ENCODE measurements at places on chromosomes 13 and 19.

DNA sequence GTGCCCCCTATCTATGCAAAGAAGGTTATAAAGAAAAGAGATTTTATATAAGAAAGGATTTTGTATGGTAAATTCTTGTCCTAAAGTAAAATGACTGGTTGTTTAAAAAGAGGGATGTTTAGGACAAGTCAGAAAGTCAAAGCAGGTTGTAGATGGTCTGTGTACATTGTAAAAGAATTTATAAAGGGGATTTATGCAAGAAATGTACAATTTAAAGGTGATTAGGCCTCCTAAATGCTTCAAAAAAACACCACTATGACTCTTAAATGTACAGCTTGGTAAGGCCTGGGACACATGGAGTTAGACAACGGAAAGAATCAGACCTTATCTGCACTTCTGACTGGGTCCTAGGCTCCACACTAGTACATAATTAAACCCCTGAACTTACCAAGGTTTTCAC, 19.3 kb upstream of the C13orf42 start:
- no peak for DNase-seq

GRCh38 chr19:40923934-40924391, 41.9 kb upstream of the CYP2A7 start:
- no peak for DNase-seq

DNA sequence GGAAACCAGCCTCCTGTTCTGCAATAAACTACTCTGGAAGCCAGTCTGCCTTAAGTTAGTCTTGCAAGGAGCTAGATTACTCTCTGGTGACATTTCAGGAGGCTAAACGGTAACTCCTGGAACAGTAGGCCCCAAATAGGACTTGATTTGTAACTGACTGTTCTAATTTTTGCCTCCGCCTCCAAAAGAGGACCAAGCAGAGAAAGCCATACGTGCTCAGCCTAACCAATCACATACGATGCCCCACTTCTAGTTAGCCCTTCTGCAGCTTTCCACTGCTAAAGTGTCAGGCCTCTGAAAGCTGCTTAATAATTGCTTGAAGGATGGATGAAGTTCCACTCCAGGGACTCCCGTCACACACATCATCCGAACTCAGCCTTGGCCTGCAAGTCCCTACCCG, 744 bp downstream of the ZNF805 start:
- DNase-seq: no peak

DNA sequence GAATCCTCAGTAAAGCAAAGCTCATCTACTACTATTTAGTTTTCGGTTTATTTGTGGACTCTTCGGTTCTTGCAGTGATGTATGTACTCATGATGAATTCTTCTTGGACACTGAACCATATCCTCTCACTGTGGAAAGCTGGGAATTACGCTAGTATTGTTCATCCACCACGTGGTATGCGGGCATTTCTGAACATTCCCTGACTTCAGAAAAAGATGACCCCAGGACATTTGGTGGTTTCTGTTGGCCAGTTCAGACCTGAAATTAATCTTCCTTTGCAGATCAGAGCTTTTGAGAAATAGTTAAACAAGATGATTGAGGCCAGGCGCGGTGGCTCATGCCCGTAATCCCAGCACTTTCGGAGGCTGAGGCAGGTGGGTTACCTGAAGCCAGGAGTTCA, 25.3 kb upstream of the FBN3 start:
- DNase-seq: no peak

DNA sequence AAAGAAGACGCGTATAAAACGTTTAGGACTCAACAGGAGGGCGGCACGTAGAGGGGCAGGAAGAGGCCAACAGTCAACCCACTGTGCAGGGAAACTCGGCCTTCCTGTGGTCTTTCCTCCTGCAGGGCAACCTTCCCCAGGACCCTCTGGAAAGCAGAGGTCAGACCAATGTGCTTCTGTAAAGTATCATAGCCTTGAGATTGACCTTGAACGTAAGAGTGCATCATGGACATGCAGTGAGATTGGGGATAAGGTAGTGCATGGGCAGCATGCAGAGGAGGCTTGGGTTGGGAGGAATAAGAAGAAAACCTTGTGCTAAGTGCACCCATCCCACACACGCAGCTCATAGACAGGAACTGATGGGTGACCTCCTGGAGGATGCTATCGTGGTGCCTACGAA, 34.0 kb upstream of the ZNF507 start:
- no peak for DNase-seq

DNA sequence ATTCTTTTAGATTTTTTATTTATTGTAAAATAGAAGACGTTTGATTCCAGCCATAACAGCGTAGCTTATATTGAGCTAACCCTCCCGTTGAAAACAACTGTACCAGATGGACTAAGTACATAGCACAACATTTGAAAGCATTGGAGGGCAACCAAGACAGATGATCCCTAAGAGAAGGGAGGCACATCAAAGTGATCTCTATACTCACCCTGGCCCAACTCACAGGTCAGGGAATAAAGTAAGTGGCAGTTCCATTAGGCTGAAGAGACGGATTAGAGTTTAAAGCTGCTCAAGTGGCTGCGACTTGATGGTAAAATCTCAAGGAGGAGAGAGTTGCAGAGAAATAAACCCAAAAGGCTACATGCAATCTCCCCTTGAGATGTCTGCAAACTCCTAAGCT, 65.1 kb upstream of the ITM2B start:
- DNase-seq: no peak

DNA sequence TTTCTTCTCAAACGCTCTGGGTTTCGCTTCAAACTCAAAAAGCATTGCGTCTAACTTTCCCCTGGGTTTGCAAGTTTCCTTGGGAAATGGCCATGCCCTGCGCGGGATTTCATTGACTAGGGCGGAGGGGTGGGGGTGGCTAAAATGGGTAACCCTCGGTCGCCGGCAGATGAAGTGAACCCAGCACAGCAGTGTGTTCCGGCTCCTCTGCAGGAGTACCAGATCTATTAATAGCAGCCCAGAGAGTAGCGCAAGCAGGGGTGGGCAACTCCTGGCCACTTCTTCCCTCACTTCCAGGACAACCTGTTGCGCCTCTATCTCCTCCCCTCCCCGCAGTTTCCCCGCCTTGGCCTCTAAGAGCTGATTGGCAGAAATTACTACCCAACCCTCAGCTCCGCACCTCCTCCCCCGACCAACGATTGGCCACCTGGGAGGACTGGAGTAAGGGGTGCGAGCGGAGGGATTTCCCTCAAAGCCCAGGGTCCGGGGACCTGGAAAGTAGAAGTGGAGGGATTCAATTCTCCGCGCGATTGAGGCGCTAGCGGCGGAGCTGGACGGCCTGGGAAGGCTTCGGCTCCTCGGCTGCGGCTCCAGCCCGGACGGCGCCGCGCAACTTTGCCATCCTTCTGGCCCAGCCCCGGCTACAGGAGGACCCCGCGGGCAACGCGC, at the start of gene FREM2:
FREM2 (plus strand) TSS at position 501 of the 669 bp plus-strand sequence. CDS start 268 bp downstream, outside the sequence.
- DNase-seq: no peak

GRCh38 chr13:100014621-100015020, 33.0 kb downstream of the ZIC2 start:
- no peak for DNase-seq

DNA sequence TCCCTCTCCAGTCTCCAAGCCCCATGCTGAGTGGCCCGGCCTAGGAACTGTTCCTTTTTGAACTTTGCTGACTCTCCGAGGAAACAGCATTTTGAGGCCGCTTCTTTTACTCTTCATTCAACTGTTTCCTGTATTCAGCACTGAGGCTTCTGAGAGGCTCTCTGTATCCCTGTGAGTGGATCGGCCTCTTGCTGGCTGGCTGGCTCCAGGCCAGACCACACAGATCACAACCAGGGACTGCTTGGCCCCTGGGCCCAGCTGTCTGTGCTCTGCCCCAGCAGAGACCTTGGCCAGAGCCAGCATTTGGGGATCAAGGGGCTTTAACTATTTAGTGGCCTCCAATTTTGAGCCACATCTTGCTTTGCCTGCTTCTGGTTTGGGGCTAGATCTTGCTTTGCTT, 75.6 kb upstream of the KL start:
- DNase-seq: no peak

DNA sequence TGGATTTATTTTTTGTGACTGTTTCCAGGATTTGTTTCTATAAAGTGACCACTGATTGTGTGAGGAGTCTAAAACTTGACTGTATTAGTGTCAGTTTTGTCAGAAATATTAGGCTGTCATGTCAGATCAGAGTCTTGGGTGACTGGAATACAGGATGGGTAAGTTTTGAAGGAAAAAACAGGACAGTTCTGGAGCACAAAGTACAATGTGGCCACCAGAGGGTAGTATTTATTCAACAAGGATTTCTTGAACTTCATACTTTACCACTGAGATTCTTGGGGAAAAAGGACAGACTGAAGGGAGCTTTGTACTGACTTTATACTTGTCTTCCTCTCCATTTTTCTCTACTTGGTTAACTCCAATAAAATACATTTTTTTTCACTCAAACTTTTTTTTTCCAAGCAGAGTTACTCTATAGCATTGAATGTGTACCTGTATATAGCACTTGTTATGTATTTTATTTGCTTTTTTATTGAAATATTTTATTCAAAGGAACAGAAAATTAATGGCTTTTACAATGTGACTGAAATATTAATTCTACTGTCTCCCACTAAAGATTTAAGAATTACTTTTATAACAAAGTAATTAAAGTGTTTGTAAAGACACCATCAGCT, 51.1 kb downstream of the LMO7 start:
- DNase-seq: no peak

GRCh38 chr19:18271433-18271841, 2.8 kb downstream of the IQCN start:
- DNase-seq: no peak

GRCh38 chr13:40233731-40234195, 432.7 kb downstream of the FOXO1 start:
- no peak for DNase-seq

GRCh38 chr19:9615844-9616243, 5.2 kb downstream of the ZNF561 start:
- DNase-seq: no peak

- DNase-seq: no peak
Observed at GRCh38 chr13:111531505-111531904, 211.1 kb downstream of the TEX29 start.

- no peak for DNase-seq
Observed at GRCh38 chr19:47002853-47003610, 16.6 kb upstream of the NPAS1 start.

GRCh38 chr19:48685583-48685982, 10.2 kb upstream of the FUT2 start:
- no peak for DNase-seq

GRCh38 chr13:45436953-45437352, 18.8 kb upstream of the SLC25A30 start:
- DNase-seq: no peak

DNA sequence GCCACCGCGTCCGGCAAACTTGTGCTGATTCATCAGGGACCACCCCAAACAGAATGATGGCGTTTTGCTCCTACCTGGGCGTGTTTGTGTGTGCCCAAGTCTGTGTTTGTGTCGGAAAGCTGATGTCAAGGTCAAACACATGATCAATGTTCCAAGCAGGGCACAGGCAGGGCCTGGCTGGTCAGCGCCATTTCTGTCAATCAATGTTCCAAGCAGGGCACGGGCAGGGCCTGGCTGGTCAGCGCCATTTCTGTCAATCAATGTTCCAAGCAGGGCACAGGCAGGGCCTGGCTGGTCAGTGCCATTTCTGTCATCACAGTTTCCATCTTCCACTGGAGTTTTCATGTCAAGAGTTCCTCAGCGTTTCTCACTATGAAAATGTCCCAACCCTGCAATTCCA, 14.9 kb upstream of the GRTP1 start:
- no peak for DNase-seq

DNA sequence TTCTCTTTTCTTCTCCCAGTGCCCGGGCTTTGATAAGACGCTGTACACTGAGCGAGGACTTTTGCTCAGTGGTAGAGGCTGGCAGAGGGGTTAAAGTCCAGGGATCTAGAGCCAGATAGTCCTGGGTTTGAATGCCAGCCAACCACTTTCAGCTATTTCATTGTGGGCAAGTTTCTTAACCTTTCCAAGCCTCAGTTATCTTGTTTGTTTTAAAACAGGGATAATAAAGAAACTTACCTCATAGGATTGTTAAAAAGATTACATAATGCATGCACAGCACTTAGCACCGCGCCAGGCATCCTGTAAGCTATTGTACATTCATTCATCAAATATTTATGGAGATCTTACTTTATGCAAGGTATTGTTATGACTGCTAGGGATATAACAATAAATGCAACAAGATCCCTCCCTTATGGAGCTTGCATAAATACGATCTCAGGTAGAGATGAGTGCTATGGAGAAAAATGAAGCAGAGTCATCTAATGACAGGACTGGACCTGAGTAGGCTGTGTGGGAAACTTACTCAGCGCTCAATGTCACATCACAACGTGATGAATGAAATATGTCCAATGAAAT, 70.8 kb downstream of the LNX2 start:
- DNase-seq: no peak

Measured in DND-41 (cell line).